ENCODE measurements at places on chromosomes 11 and 22.

GRCh38 chr11:13054278-13054677 is 45.2 kb downstream of the RASSF10 start:
- DNase-seq: no peak

- no peak for DNase-seq
Observed at GRCh38 chr11:10639350-10639749, 54.2 kb downstream of the IRAG1 start.

DNA sequence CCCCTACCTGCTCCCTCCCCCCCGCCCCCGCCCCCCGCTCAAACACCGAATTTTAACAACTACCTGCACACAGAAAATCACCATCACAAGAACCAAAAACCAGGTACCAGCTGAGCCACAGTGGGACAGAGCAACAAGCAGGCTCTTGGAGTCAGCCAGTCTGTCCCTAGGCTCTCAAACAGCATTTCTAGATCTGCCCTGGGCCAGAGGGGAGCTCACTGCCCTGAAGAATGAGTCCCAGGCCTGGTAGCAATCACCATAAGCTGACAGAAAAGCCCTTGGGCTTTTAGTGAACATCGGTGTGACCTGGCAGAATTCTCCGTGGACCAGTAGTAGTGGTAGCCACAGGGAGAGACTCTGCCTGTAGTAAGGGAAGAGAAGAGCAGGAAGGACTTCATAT is 58.3 kb downstream of the C11orf87 start:
- no peak for DNase-seq

DNA sequence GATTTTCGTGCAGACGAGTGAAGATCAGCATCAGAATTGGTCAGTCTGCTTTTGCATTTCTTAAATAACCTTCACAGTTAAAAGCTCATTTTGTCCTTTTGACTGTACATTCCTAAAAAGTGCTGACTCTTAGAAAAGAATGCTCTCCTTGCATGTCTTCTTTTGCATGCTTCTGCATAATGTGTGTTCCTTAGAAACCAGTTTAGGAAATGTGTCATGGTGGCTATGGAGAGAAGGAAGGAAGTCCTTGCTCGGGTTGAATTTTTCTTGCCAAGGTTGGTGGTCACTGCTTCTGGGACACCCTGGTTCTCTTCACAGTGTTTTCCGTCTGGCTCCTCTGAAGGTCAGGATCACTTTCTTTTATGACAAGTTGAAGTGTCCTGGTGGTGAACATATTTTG is 6.8 kb downstream of the AP2A2 start:
- no peak for DNase-seq

DNA sequence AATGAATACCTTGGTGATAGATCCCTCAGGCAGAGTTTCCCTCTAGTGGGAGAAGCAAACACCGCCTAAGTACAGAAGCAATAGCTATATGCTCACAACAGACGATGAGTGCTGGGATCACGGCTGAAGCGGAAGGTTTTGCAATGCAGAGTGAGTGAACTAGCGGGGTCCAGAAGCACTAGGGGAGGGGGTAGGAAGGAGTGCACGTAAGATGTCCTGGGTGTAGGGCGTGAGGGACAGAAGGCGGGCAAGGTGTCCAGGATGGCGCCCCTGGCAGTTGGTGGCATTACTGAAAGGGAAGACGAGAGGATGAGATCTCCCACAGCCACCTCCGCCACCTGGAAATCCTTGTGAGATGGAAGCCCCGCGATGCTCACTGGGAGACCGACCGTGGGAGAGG is 81.0 kb downstream of the ETS1 start:
- DNase-seq: no peak

GRCh38 chr11:61193596-61193995 is 9.7 kb upstream of the PGA3 start:
- no peak for DNase-seq

GRCh38 chr22:32144496-32145274 is 14.4 kb downstream of the C22orf42 start:
- no peak for DNase-seq

DNA sequence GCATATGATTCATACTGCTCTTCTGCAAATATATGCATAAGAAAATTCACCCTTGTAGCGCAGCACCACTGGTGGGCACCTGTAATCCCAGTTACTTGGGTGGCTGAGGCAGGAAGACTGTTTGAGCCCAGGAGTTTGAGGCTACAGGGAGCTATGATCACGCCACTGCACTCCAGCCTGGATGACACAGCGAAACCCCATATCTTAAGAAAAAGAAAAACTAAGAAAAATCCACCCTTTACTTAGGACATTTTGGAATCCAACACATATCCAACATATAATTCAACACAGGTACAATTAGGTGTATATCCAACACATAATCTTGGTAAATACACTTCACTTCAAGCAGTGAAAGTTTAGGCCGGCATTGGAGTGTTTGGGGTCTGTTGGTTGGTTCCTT is 255.5 kb upstream of the PITPNB start:
- DNase-seq: no peak

All from cortex of kidney (tissue), 1 donor.